HEK293T (cell line): ENCODE measurements at places on chromosomes 7 and 10.

GRCh38 chr10:112985690-112986543, 35.9 kb downstream of the TCF7L2 start:
- no peak for DNase-seq

DNA sequence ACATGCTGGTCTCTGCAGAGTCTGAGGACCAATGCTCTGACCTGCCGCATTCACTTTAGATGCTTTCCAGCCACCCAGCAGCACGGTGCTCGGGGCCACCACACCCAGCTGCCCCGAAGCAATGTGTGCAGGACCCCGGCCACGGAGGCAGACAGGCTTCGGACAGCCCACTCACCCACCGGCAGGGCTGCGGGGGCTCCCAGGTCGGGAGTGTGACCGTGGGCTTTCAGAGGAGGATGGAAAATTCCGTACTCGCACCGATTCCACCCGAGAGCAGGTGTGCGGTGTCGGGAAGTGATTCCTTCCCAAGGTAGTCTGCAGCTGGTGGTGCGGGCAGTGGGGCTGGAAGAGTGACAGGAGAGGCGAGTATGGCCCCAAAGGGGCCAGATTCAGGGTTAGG, 190.9 kb downstream of the DNAJB6 start:
- no peak for DNase-seq

DNA sequence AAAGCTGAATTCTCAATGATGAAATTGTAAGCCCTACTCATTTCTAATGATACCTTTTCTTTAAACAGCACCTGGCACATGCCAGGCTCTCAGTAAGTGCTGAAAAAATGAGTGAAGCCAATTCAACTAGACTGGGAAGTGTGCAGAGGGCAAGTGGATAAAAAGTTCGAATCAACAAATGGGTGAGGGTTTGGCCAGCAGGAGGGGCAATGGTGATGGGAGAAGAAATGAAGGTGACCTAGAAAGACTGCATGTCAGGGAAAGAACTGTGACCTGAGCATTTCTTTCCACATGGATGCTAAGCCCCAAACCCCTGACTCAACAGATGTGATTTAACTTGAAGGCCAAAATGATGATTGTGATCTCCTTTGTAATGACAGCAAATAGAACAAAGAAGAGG, 54.6 kb downstream of the DKK1 start:
- DNase-seq = no peak

DNA sequence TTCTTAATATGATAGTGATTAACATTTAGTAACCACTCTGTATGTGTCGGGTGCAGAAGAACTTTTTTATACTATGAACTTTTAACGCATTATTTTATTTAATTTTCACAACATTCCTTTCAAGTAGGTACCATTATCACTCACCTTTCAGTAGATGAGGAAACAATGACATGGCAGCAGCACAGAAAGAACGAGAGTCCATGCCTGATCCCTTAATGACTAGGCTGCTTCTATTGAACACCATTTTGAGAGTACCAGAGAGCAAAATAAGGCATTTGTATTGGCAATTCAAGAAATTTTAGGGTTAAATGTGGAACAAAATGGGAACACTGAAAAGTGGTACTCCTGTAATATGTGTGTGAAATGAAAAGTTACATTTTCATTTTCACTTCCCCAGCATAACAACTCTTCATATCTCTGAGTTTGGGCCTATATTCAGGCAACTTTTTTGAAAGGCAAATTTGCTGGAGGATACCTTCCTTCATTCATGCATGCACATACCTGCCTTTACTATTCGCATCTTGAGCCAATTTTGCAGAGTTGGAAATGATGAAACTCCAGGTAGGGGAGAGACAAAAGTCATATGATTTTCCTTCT, 12.8 kb downstream of the LRRN3 start:
- DNase-seq = no peak

DNA sequence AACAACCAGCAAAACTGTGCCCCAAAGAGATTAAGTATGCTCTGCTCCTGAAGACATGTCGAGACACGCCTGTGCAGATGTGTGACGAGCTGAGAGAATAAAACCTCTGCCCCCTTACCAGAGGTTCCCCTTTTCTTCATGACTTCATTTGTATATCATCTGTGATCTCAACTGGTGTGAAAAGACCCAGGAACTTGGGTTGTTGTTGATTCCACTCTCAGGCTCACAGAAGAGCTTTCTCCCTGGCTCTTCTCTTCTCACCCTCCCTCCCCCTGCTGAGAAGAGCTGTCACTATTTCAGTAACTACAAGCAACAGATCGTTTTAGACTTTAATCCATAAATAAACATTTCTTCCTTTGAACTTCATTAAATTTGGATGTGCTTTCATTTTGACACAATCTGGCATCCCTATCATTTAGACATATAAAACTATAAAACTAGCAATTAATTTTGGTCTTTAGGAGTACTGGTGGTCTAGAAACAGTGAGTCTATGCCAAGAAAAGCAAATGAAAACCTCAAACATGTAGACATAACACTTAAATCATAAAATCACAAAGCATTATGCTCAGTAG, 179.3 kb upstream of the FZD8 start:
- DNase-seq = no peak

DNA sequence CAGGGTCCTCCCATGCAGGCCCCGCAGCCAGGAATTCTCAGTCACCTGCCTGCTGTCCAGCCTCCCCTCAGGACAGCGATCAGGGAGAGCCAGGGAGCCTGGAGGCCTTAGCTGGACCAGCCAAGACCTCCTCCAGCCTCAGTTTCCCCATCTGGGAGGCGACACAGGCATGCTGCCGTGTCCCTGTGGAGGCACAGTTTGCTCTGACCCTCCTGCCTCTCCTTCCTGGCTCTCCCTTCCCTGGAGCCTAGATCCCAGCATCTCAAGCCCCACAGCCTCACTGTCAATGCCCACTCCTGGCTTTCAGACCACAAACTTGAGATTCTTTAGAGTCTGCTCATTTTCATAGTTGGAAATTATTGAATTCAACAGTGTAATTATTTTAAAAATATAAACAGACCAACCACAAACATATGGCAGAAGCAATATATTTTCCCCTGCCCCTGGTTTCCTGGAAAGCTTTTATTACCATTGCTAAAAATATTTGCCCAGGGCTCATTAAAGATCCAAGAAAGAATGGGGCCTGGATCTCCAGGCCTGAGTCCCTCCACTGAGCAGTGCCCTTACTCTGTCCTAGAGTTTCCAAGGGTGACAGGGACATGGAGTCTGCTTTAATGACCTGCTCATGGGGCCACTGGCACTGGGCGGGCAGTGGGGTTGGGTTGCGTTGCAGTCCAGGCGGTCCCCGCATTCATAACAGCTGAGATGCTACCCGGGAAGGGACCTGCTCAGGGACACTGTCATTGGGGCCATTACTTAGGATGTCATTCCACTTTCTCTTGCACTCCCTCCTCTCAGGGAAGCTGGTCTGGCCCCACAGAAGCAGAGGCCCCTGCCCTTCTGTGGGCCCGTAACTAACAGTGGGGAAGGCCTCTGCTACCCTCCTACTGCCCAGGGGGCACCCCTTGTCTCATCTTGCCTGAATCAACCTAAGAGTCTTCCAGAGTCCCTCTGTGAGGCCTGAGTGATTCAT, 81.6 kb upstream of the CHST15 start:
- no peak for DNase-seq

GRCh38 chr10:16673443-16673842, 143.8 kb downstream of the RSU1 start:
- DNase-seq = no peak

DNA sequence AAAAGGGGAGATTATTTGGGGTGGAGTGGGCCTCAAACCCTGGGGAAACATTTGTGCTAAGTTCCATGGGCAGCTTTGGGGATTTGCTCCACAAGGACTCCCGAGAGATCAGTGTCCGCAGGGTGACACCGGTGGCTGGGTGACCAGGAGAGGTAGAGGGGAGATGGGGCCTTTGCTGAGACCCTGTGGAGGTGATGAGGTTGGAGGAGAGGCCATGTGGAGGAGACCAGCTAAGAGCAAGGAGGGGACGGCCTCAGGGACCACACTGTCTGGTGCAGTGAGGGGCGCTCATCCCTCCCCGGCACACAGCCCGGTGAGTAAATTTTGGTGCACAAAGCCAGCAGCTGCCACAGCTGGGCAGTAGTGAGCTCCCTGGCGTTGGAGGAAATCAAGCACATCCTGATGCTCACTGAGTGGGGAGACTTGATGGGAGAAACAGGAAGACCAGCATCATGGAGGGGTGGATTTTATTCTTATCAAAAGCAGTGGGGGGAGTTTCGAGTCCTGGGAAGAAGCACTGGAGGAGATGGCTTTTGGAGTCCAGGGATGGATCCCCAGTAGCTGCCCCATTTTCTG, 20.2 kb upstream of the ELFN1 start:
- DNase-seq = no peak

DNA sequence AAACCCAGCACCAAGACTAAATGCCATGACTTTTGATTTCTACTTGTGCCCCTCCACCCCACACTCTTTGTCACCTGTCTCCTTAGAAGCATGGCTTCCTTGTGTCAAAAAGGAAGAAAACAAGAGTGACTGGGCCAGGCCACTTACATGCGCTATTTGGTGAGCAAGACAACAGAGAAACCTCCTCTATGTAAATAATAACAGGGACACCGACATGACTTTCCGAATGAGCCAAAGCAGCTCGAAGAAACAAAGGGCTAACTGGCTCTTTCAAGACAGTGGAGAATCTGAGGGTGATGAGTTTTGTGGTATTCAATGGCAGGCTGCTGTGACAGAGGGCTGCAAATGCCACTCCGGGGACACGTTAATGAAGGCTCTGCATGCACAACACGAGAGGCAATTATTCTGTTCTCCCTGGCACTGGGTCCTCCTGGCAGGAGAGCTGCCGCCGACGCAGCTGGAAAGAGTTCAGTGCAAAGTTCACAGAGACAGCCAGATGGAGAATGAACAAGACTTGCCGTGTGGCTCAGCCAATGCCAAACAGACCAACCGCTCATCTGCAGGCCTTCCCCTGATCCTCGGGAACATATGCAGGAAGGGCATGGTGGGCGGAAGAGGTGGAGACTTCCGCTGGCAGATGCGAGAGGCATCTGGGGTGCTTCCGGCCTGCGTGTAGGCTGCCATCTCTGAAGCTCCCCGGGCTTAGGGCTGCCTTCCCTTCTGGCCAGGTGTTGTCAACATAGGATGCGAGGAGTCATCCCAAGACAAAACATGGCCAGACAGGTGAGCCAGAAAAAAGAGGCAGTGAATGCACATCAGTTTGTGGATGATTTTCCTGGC, 59.1 kb upstream of the SMNDC1 start:
- DNase-seq = no peak

DNA sequence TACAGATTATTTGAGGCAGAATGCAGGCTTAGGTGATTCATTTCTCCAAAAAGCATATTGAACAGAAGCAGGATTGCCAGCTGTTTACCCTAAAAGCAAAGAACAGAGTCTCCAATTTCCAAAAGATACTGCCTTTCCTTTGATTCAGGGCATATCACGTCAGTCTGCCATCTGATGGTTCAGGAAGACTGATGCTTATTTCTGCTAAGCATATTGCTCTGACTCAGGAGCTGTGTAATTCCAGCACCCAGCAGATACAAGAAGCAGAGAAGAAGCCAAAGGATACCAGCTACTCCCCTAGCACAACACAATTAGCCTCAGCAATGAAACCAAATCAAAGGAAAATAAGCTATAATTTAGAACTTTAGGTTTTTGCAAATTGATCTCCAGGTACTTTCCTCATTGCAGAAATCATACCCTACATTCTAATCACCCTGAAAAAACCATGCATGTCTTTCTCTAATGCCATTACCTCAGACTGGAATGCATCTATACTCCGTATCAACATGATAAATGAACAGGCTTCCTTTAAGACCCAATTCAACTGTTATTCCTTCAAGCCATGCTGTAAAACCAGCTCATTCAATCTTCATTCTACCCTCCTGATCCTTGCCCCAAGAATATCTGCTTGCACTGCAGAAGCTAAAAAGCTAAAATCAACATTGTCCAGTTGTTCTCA, 55.1 kb downstream of the ABI1 start:
- no peak for DNase-seq

DNA sequence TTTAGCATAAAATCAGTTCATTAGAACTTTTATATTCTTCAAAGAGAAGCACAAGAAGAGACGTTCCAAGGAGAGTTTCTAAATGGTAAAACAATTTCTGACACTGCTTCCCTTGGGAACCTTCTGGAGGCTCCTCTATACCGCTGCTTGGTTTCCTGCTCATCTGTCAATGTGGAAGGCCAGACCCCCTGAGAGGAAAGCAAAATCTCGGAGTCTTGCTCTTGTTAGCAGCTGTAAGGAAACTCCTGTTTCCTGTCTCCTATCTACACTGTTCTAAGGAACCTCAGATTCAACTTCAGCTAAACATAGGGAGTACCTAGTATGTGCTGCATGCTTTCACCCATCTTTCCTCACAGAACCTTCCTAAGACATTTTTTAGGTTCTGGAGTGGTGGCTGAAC, 322.2 kb downstream of the BMPER start:
- no peak for DNase-seq

DNA sequence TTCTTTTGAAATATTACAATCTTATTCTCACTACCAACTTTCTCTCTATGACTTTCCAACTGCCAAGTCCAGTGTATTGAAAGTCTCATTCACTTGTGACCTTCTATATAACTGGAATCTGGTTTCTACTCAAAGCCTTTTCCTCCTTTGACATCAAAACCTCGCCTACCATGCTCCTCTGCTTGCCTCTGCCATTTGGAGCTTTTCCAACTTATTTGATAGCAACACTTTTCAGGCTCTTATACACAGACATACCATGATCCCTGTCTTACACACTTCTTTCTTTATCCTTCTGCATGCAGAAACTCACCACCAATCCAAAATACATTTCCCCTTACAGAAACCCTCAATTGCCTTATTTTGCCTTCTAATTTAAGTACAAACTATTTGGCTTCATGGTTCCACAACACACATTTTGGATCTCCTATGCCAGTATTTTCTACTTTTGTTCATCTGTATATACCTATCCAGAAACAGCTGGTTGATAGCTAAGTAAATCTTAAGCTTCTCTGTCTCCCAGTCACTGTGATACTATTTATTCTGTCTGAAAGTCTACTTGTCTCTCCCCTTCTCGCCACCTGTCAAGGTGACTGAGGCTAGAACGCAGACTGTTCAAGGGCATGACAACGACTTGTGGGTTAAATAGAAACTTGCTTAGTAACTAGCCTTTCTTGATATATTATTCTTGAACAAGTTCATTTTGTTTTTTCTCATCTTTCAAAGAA, 22.4 kb downstream of the GNG11 start:
- DNase-seq = no peak

- DNase-seq = no peak
Measured at GRCh38 chr7:21784989-21785388, 160.7 kb downstream of the CDCA7L start.

DNA sequence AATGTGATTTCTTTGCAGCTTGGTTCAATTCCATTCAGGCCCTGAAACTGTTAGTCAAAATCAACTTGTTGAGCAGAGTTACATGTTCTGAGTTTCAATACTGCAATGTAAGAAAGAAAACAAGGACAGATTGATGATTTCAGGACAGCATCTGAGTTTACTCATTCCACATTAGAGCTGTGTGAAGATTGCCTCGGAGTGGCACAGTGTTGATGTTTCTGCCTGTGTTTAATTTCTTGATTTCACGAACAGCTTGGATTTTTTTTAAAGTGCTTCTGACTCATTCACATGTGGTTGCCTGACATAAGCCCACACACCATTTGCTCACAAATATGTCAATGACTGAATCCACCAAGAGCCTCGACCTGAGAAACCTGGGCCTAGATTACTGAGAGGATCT, 101.2 kb upstream of the PARD3 start:
- no peak for DNase-seq
